Naive thymus-derived CD4-positive, alpha-beta T cell (primary cell): ENCODE measurements at places on chromosomes 12 and 14. TPM values are rescaled to one million over a fixed set of nuclear protein-coding genes. Genes with fewer than 3 reads are reported as not detected.

DNA sequence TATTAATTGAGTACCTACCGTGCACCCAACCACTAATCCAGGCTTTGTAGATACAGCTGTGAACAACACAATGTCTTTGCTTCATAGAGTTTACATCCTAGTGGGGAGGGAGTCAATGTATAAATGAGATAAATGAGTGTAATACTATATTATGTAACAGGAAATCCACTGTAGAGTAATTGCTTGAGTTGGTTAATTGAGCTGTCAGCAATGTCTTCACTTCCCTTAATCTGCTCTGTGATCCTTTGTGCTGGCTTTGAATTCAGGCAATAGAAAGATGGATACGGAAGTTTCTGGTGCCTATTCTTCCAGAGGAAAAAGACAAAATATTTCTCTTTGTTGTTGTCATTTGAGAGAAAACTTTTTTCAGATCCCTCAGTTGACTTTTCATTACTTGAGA, 104.0 kb upstream of the SLC16A7 start:
- no peaks in the 10 kb centered on the region for H3K4me1 ChIP-seq
- no peaks in the 10 kb centered on the region for H3K27me3 ChIP-seq
- no peak for DNase-seq
- no peak overlapping the region for H3K27ac ChIP-seq
- H3K36me3 ChIP-seq, result no peaks in the 10 kb centered on the region
- H3K4me3 ChIP-seq, result no peak overlapping the region

GRCh38 chr12:21818627-21819026, 44.1 kb upstream of the KCNJ8 start:
- no peak for DNase-seq
- H3K4me3 ChIP-seq, result no peak overlapping the region
- no peaks in the 10 kb centered on the region for H3K4me1 ChIP-seq
- no peaks in the 10 kb centered on the region for H3K27me3 ChIP-seq
- no peaks in the 10 kb centered on the region for H3K36me3 ChIP-seq

The CLEC1B gene
- total RNA-seq, result 0.91 TPM

The IFI27 gene
- total RNA-seq, result 203 and 221 TPM in 2 replicates

DNA sequence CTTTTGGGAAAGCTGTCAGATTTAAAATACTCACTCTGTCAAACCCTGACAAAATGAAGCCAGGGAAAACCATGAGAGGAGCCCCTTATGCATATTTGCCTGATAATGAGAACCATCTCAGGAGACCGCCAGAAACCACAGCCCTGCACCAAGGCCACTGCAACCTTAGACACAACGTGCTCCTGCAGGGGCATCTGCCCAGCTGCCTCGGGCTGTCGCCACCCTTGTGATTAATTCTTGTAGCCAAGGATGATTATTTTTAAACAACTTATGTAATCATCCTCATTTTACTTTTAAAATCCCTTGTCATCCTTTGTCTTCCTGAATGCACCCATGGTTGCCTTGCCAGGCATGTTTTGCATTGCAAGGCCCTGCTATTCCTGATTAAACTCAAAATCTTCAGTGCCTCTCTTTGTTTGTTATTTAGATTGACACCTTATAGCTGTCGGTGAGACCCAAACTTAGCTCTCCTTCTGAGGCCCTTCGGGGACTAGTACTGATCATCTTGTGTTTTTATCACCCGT, 766.4 kb upstream of the TMEM132C start:
- H3K4me1 ChIP-seq, result no peaks in the 10 kb centered on the region
- no peaks in the 10 kb centered on the region for H3K36me3 ChIP-seq
- no peak overlapping the region for H3K27ac ChIP-seq
- H3K27me3 ChIP-seq, result no peaks in the 10 kb centered on the region
